ENCODE measurements at places on chromosomes 6 and 20.

DNA sequence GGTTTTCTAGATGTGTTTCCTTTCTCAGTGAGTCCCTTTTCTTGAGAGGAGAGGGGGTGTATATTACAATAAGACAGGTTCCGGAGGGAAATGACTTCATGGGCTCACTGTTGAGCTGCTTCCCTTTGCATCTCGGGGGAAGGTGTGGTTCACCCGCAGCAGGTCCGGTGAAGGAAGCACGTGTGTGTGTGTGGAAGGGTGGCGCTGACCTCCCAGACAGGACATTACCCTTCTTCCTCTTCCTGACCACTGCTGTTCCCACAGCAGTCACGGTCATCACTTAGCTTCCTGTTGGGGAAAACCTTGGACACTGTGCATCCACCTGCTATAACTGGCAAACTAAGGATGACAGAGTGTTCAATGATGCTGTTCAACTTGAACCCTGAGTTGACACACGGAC, 83.6 kb downstream of the PLEKHG1 start:
- no peak for DNase-seq

GRCh38 chr20:56345911-56346310, 12.9 kb upstream of the FAM210B start:
- DNase-seq = no peak

- DNase-seq = no peak
Observed at GRCh38 chr20:34863421-34863965, 9.2 kb downstream of the GGT7 start.

DNA sequence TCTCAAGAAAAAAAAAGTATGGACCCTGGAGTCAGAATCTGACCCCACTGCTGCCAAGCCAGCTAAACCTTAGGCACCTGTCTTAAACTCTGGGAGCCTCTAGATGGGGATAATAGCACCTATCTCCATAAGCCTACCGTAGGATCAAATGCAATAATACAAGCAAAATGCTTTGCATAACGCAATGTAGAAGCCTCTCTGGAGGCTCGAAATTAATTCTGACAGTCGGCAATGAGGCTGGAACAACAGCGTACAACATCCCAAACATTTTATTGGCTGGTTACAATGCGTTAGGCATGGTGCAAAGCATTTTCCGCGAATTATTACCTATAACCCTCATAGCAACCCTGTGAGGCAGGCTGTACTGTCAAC, 521 bp downstream of the CDK5RAP1 start:
- no peak for DNase-seq
